ENCODE measurements at places on chromosomes 16 and 17. TPM values are rescaled to one million over a fixed set of nuclear protein-coding genes. Genes with fewer than 3 reads are reported as not detected.

GRCh38 chr16:1614456-1615102 lies 2.4 kb downstream of the CRAMP1 start:
- no peak for DNase-seq

DNA sequence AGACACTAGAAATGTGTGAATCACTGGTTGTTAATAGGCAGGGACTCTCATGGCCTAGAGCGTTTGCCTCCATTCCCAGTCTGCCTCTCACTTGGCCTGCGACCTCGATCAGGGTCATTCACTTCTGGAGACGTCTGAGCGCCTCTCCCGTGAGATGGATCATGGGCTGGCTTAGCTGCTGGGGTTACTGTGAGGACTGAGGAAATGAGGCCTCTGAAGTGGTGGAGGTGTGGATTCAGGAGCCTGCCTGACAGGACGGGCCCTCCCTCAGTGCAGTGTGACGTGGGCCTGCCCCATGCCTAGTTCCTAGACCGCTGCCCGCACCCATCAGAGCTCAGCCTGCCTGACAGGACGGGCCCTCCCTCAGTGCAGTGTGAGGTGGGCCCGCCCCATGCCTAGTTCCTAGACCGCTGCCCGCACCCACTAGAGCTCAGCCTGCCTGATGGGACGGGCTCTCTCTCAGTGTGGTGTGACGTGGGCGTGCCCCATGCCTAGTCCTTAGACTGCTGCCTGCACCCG lies 61.9 kb downstream of the BANP start:
- DNase-seq, result no peak

DNA sequence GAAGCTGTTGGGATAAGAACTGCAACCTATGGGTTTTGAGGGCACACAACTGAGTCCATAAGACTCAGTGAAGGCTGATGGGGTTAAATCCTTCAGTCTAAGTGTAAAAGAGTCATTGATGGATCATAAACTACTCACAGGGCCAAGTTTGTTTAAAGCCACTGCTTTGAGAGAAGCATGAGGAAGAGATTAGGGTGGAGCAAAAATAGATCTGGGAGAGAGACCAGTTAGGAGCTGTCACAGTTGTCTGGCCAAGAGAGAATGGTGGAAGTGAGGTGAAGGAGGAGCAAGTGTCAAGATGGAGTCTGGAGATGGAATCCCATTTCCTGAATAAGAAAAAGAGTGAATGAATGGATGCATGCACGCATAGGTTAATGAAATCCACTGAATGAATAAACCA lies 379.1 kb upstream of the CDH11 start:
- DNase-seq, result no peak

NACA2 gene
- not detected for polyA plus RNA-seq

RAP1GAP2 gene
- polyA plus RNA-seq, result 2.7 TPM

B4GALNT2 gene
- not detected for polyA plus RNA-seq

IRF8 gene
- 1.2 TPM for polyA plus RNA-seq

TNFSF12 gene
- polyA plus RNA-seq, result 43.9 TPM

RPS15A gene
- polyA plus RNA-seq, result 4,548 TPM

Data from CD4-positive, CD25-positive, alpha-beta regulatory T cell (primary cell).